Stimulated activated CD4-positive, alpha-beta T cell treated with anti-CD3 and anti-CD28 coated beads, TNF-alpha, amount 100 ng/mL, for 1 hour (primary cell): ENCODE measurements at places on chromosomes 1 and 21.

- DNase-seq, result no peak
These were observed 20.9 kb downstream of the S1PR1 start for GRCh38 chr1:101257500-101258325.

DNA sequence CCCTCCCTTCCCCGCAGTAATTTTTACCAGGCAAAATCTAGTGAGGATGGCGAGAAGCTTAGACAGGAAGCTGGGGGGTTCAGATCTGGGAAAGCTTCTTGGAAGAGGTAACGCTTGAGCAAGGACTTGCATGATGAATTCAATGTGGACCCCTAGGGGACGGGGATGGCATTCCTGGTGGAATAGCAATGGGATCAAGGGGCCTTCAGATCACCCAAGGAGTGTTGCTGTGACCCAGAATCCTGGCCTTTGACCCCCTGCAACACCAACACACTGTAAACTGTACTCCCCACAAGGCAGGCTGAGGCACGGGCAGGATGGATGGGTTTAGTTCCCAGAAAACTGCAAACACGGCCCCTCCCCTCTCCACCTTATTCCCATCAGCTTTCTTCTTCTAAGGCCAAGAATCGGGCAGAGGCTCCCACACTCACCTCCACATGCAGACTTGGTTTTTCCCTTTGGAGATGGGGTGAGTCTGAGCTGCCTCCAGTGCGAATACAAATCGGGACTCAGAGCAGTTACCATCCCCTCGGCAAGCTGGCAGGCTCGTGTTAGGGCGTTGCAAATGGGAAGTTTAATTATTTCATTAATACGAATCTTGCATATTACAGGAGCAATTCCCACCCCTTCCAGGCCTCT is 20.1 kb downstream of the DISP3 start:
- no peak for DNase-seq

- DNase-seq, result no peak
These were observed 89.1 kb upstream of the KCNK2 start for GRCh38 chr1:214993419-214993818.

DNA sequence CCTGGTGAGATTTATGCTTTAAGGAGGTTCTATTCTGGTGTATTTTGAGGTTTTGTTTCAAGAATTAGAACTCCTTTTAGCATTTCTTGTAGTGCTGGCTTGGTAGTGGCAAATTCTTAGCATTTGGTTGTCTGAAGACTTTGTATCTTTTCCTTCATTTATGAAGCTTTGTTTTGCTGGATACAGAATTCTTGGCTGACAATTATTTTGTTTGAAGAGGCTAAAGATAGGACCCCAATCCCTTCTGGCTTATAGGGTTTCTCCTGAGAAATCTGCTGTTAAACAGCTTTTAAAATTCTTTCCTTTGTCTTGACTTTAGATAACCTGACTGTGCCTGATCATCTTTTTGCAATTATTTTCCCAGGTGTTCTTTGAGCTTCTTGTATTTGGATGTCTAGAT is 58.6 kb downstream of the GPR137B start:
- DNase-seq, result no peak

DNA sequence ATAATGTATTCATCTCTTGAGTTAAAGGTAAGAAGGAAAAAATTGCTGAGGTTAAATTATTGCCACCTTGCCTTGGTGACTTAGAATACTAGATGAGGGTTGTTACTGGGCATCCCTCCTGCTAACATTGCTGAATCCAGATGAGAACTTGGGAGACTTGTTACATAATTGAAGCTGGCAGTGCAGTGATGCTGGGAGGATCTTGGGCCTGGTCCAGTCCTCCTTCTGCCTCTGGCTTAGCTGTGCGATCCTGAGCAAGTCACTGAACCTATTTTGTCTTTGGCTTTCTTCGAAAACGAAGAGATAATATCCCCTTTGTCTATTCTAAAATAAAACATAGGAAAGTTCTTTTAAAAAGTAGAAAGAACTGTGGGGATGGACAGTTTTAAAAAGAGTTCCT is 244.9 kb upstream of the NRIP1 start:
- no peak for DNase-seq
